Tibial artery (tissue), 4 donors: ENCODE measurements at places on chromosomes 4 and X.

GRCh38 chr4:54001668-54002365 is 62.6 kb downstream of the CHIC2 start:
- no peak for DNase-seq

DNA sequence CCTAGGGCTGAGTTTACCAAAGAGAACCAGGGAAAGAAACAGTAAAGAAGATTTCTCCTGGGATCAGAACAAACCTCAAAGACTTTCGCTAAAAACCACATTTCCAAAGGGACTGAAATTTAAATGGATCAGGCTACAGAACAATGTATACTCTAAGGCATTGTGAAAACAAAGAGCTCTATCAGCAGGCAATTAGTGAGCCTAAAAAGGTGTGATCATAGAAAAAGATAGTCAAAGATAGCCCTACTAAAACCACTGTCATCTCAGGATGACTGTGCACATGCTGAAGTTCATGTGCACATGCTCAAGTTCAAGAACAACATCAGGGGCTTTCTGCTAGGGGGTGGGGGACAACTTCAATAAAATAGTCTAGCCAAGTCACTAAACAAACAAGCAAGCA is 12.9 kb upstream of the SMIM10L2A start:
- no peak for DNase-seq

- DNase-seq = no peak
These were observed 174.8 kb downstream of the PDGFRA start for GRCh38 chr4:54403700-54404453.

GRCh38 chrX:125680366-125680765 is 360.7 kb downstream of the TEX13C start:
- DNase-seq = no peak

DNA sequence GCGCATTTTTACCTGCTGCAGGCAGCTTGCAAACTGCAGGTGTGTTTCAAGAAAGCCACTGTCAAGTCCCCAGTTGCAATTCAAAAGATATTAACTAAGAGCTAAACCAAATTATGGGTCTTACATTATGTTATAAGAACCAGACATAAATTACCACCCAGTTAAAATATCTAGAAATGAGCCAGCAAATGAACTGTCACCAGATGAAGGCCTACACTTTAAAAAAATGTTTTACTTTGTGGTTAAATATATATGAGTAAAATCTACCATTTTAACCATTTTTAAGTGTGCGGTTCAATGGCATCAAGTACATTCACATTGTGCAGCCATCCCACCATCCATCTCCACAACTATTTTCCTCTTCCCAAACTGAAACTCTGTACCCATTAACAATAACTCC is 32.0 kb upstream of the TMEM131L start:
- no peak for DNase-seq

- DNase-seq = no peak
These were observed 6.8 kb downstream of the AKAP17A start for GRCh38 chrX:1598021-1598875.
